ENCODE measurements at places on chromosomes 2 and 18. TPM values are rescaled to one million over a fixed set of nuclear protein-coding genes. Genes with fewer than 3 reads are reported as not detected.

Gene ATP5F1A
- polyA plus RNA-seq, result 631 TPM

Gene MARCHF4
- 0.82 TPM for polyA plus RNA-seq

Gene PNPT1
- 13.6 TPM for polyA plus RNA-seq

Gene GALNT13
- polyA plus RNA-seq, result 4.7 TPM

Gene UGT1A3
- polyA plus RNA-seq, result 6.8 TPM

GRCh38 chr2:36459725-36460137 is 104.2 kb downstream of the CRIM1 start:
- H3K4me3 ChIP-seq, result no peak overlapping the region
- peaks cover 2% of the 10 kb centered on the region for H3K4me1 ChIP-seq
- H3K27ac ChIP-seq, result peak overlapping the region; percentile 13

DNA sequence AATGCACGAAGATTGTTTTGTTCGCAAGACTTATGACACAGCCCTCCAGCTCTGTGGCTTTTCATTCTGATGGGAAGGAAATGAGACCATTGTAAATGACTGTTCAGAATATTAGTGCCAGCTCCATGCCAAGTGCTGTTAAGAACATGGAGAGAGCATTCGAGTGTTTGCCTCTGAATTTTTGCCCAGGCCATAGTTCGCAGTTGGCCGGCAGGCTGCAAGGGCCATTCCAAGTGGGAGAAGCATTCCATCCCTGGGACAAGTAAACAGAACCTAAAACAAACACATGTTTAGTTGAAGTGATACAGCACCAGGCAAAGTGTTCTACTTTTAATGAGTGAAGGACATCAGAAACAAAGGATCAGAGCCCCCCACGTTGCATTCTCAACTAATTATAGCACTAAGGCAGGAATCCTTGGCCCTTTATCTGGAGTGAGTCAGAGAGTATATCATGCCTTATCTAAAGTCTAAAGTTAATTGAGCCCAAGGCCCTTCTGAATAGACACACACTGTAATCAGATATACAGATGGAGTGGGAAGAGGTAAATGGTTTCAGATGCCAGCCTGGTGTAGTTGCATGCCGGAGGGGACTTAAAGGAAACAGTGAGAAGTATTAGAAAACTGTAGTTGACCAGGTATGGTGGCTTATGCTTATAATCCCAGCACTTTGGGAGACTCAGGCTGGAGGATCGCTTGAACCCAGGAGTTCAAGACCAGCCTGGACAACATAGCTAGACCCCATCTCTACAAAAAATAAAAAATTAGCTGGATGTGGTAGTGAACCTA is 53.3 kb downstream of the NEDD4L start:
- no peaks in the 10 kb centered on the region for H3K27me3 ChIP-seq
- H3K4me3 ChIP-seq, result no peak overlapping the region
- peak overlapping the region; percentile 41 for H3K27ac ChIP-seq
- no peaks in the 10 kb centered on the region for H3K36me3 ChIP-seq
- peak; percentile 45 for DNase-seq

GRCh38 chr2:178514664-178515063 is 34.4 kb downstream of the PLEKHA3 start:
- H3K27me3 ChIP-seq, result no peaks in the 10 kb centered on the region
- H3K4me3 ChIP-seq, result no peak overlapping the region
- no peaks in the 10 kb centered on the region for H3K4me1 ChIP-seq
- no peak for DNase-seq
- H3K27ac ChIP-seq, result no peak overlapping the region

GRCh38 chr2:102103992-102104871 is 38.3 kb upstream of the IL1R1 start:
- no peaks in the 10 kb centered on the region for H3K4me1 ChIP-seq
- no peak overlapping the region for H3K4me3 ChIP-seq
- H3K27me3 ChIP-seq, result no peaks in the 10 kb centered on the region
- H3K36me3 ChIP-seq, result no peaks in the 10 kb centered on the region
- DNase-seq, result no peak
- H3K27ac ChIP-seq, result no peak overlapping the region

DNA sequence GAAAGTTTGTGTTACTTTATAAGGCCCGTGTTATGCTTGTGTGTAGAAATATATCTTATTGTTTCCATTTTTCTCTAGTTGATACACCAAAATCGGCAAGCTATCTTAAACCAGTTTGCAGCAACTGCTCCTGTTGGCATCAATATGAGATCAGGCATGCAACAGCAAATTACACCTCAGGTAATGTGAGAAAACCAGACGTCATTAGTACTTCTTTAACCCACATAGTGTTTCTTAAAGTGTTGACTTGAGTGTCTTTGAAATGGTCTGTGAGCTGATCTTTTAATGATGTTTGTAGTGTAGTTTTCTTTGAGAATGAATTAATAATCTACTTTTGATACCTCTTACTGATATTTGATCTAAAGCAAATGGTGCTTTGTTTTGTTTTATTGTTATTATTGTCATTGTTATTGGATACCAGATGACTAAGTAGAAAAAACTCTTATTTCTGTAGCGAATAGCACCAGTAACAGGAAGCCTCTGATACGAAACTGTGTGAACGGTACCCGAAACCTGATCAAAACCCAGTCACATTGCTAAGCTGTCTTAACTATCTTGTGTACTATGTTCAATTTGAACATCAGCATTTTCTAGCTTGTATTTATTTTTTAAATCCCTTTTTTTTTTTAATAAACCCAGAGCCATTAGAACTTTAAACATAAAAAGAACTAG is 53.7 kb downstream of the PTRHD1 start:
- H3K27ac ChIP-seq, result no peak overlapping the region
- H3K4me1 ChIP-seq, result peaks cover 3% of the 10 kb centered on the region
- DNase-seq, result no peak
- H3K4me3 ChIP-seq, result no peak overlapping the region
- peaks cover 11% of the 10 kb centered on the region for H3K36me3 ChIP-seq

DNA sequence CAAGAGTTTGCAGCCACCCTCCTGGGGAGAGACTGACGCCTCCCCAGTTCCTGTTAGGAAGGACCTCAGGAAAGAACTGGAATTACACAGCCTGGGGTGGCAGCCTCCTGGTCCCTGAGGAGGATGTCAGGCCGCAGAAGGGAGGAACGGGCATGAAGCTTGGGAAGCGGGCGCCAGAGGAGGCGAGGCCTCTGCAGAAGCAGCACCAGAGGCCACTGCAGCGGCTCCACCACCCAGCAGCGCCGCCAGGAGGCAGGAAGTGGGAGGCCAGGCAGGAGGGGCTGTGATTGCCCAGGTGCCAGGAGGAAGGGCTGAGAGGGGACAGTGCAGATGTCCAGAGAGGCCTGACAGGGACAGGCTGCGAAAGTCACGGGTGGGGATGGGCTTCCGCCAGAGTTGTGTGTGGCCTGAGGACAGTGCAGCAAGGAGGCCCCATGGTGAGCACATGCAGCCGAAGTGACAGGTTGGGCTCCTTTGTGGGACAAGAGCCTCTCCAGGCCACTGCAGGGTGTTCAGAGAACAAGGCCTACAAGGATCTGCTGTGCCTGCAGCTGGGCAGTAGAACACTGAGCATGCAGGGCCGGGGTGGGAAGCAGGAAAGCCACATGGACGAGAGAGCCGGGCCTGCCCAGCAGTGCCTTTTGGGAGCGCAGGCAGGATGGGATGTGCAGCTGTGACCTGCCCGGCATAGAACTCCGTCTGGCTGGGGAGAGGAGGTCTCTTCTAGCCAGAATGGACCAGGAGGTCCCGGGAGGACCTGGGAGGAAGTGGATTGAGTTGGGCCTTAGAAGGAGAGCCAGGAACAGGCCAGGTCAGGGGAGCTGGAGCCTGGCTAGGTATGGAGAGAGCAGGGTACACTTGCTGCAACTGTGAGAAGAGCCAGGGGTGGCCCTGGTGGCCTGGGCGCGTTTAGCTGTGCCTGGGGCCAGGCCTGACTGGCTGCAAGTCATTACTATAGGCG is 39.1 kb upstream of the ALPP start:
- H3K36me3 ChIP-seq, result no peaks in the 10 kb centered on the region
- no peaks in the 10 kb centered on the region for H3K4me1 ChIP-seq
- no peaks in the 10 kb centered on the region for H3K27me3 ChIP-seq
- DNase-seq, result no peak

DNA sequence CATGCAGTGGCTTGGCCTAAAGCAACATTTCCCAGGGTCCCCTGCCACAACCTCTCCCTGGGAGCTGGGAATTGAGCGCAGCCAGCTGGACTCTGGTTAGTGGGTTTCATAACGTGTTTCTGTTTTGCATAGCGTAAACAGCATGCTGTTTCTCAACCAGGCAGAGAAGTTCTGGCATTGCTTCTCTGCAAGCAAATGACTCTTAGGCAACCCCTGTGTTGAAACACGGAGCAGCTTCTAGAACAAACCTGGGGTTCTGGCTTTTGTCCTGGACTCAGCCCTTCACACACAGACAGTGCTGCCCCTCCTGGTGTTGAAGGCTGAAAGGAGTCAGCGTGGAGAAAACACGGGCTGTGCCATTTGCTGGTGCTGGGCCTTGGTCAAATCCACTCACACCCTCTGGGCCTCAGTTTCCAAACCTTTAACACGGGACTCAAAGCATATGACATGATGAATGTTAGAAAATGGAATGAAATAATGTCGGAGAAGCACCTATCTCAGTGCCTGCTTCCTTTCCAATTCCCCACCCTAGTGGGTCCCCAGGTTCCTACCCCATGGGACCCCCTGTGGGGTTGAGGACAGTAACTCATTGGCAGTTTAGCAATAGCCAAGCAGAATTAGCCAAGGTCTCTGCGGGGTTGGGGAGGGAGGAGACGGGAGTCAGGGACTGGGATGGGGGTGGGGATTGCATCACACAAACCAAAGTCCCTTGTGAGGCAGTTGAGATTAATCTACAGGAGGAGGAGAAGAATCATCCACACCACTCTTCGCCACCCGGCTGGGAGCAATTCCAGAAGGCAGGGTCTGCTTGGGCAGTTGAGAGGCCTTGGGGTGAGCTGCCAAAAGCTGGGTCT is 30.2 kb upstream of the IL1R2 start:
- DNase-seq, result peak; percentile 83
- peaks cover 13% of the 10 kb centered on the region for H3K4me1 ChIP-seq
- H3K4me3 ChIP-seq, result no peak overlapping the region
- H3K27me3 ChIP-seq, result no peaks in the 10 kb centered on the region
- H3K36me3 ChIP-seq, result no peaks in the 10 kb centered on the region

DNA sequence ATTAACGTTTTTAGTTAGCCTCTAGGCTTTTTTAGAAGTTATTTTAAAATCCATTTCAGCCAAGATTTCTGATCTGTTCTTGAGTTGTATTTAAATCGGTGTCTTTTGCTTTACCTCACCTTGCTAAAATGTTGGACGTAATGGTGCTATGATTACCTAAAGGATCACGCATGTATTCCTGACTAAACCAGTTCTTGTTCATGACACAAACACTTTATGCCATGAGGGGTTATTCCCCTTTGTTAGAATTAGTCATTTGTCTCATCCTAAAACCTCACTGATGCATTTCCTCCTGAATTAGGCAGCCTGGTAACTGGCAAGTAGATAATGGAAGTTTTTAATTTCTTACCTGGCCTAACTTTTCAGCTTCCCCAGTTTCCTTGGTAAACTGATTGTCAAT is 185.4 kb upstream of the TANK start:
- no peak overlapping the region for H3K27ac ChIP-seq
- no peaks in the 10 kb centered on the region for H3K4me1 ChIP-seq
- no peak for DNase-seq
- no peaks in the 10 kb centered on the region for H3K36me3 ChIP-seq
- H3K4me3 ChIP-seq, result no peak overlapping the region
- no peaks in the 10 kb centered on the region for H3K27me3 ChIP-seq

GRCh38 chr2:224970311-224970710 is 72.0 kb downstream of the DOCK10 start:
- no peak overlapping the region for H3K27ac ChIP-seq
- H3K36me3 ChIP-seq, result no peaks in the 10 kb centered on the region
- H3K4me1 ChIP-seq, result no peaks in the 10 kb centered on the region
- H3K27me3 ChIP-seq, result no peaks in the 10 kb centered on the region
- DNase-seq, result no peak
- no peak overlapping the region for H3K4me3 ChIP-seq

GRCh38 chr18:13553449-13553848 is 172.9 kb downstream of the FAM210A start:
- H3K4me1 ChIP-seq, result no peaks in the 10 kb centered on the region
- no peak overlapping the region for H3K4me3 ChIP-seq
- H3K36me3 ChIP-seq, result no peaks in the 10 kb centered on the region
- no peak overlapping the region for H3K27ac ChIP-seq
- DNase-seq, result no peak

- H3K4me3 ChIP-seq, result no peak overlapping the region
- no peaks in the 10 kb centered on the region for H3K27me3 ChIP-seq
- DNase-seq, result no peak
- H3K4me1 ChIP-seq, result peaks cover 2% of the 10 kb centered on the region
- no peak overlapping the region for H3K27ac ChIP-seq
These were observed 72.2 kb downstream of the ZNF516 start for GRCh38 chr18:76422838-76423237.

DNA sequence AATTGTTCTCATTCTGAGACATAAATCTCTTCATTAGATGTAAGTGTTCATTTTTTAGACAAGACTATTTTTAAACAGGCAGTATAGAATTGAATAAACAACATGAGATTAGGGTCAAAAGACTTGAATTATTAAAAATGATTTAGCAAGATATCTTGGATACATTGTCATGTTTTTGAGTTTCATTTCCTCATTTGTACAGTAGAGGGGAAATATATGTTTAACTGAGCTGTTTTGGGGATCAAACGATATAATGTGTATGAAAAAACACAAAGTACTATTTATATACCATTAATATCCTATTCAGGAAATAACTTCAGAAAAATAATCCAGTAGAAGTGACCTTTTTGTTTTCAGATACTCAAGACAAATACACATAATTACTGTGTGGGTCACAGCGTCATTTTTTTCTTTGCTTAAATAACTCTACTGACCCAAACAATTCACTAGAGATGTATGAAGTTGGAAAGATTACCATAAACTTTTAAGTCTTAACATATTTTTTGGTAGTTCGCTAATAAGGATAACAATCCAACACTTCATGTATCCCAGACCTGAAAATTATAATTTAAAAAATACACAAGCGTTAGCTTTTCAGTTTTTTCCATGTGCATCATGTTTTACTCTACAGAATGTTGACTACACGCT is 896 bp upstream of the ASXL3 start:
- no peaks in the 10 kb centered on the region for H3K4me1 ChIP-seq
- no peak for DNase-seq
- no peaks in the 10 kb centered on the region for H3K27me3 ChIP-seq
- H3K27ac ChIP-seq, result peak overlapping the region; percentile 89
- no peaks in the 10 kb centered on the region for H3K36me3 ChIP-seq

DNA sequence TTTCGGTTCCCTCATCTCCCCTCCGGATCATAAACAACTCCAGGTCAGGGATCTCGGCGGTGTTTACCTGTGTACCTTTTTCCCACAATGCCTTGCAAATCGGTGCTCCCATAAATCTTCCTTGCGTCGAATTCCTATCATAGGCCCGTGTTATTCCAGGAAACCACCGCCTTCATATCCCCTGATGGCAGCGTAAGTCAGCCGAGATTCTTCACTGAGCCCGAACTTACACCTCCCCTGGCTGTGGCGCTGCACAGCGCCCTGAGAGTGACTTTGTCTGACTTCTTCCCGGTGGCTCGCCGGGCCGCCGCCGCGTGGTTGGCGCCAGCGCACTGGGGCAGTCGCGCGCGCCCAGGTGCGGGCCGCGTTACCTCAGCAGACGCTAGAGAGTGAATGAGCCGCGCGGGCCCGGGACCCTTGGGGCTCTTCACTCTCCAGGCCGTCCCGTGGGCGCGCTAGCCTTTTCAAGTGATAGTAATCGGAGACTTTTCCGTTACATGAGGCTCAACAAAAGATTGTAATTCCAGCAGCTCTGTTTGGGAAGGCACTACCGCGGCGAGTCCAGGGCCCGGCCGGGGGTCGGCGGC is 101.6 kb downstream of the SPTBN1 start:
- peak overlapping the region; percentile 85 for H3K4me3 ChIP-seq
- H3K36me3 ChIP-seq, result no peaks in the 10 kb centered on the region
- peaks cover 7% of the 10 kb centered on the region for H3K4me1 ChIP-seq
- DNase-seq, result peak; percentile 90
